ENCODE measurements at places on chromosomes 4 and X.

DNA sequence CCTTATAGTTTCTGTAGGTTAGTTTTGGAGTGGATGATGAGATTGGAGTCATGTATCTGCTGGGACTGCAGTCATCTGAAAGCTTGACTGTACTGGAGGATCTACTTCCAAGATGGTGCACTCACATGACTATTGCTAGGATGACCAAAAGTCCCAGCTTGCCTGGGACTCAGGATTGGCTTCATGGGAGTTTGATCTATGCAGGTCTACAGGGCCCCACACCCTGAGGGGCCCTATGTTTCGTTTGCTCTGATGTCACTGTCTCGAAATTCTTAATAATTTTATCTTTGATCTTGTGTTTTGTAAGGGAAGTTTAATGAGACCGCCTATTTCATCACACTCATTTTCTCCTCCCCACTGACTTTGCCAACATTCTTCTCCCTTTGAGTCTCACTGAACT, at the start of gene SMIM9:
SMIM9 (minus strand) TSS at position 101 of the 400 bp plus-strand sequence. CDS start 3,806 bp downstream, outside the sequence.
- no peak for ATAC-seq

- peak; percentile 99 for ATAC-seq
Observed at GRCh38 chr4:89226665-89227574, 80.7 kb downstream of the GPRIN3 start.

- no peak for ATAC-seq
Observed at GRCh38 chr4:77220828-77221613, 64.0 kb downstream of the CCNG2 start.

- peak; percentile 58 for ATAC-seq
Observed at GRCh38 chr4:150006197-150006596, 72.0 kb upstream of the DCLK2 start.

GRCh38 chr4:22695917-22696316, 3.2 kb downstream of the GBA3 start:
- no peak for ATAC-seq

- ATAC-seq: no peak
Observed at GRCh38 chr4:86582410-86582809, 11.7 kb upstream of the PTPN13 start.

DNA sequence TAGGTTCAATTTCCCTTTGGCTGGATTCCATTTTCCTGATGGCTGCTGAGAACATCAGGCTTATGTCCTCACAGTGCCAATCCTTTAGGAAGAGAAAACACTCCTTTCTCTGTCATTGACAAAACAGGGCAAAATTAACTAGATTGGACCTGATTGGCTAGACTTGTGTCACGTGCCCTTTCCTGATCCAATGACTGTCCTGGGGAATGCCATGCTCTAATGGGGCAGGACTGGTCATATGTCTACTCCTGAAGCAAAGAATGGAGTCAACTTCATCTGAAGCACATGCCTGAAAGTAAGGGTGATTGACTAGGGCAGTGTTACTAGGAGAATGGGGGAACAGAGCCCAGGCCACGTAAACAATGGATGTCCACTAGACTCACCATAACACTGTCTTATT, 220.4 kb downstream of the KDR start:
- no peak for ATAC-seq

- no peak for ATAC-seq
Observed at GRCh38 chrX:110315551-110315950, 2.3 kb downstream of the AMMECR1 start.

DNA sequence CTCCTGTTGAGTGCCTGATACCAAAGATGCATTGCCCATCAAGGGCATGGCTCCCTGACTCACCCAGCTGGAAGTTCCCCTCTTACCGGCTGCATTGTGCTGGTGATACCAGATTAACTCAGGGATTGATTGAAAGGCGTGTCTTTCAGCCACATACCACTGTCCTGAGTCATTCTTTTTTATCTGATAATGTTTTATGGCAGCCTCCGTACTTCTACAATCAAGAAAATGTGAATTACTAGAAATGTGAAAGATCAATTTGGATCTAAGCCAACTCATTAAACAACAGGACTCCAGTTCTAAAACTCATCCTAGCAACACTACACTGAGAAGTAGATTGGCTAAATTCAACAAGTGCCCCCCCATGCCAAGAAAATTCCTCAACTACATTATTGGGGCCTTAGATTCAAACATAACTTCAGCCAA, 40.0 kb downstream of the TXK start:
- ATAC-seq: peak; percentile 92

GRCh38 chr4:136687118-136687517, 845.2 kb downstream of the PCDH18 start:
- peak; percentile 54 for ATAC-seq

- no peak for ATAC-seq
Observed at GRCh38 chr4:138184886-138185285, 57.3 kb downstream of the SLC7A11 start.

- no peak for ATAC-seq
Observed at GRCh38 chr4:70239884-70240591, 2.4 kb upstream of the CSN3 start.

GRCh38 chr4:144645631-144646522, at the start of gene HHIP:
Gene HHIP, plus strand, starts transcription at chr4:144646156. Its CDS starts 520 bp downstream, at chr4:144646676.
- peak; percentile 82 for ATAC-seq

- no peak for ATAC-seq
Observed at GRCh38 chr4:103449296-103450023, 251.3 kb upstream of the CENPE start.

DNA sequence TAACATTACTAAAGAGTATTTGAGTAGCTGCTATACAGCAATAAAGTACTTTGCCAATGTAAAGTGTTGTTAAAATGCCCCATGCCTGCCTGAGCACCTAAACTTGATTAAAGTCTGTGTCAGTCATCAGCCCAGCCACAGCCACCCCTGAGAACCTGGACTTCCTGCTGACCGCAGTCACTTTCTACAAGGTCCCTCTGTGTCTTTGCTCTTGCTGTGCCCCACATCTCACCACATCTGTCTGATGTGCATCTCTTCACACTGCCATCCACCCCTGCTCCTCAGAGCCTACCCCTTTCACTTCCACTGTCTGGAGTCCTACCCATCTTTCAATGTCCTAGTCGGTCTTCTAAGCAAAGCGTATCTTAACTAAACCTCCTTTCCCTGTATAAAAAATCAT, 25.7 kb downstream of the ALPK1 start:
- ATAC-seq: no peak

- peak; percentile 91 for ATAC-seq
Observed at GRCh38 chrX:37905436-37906147, 58.2 kb upstream of the DYNLT3 start.

DNA sequence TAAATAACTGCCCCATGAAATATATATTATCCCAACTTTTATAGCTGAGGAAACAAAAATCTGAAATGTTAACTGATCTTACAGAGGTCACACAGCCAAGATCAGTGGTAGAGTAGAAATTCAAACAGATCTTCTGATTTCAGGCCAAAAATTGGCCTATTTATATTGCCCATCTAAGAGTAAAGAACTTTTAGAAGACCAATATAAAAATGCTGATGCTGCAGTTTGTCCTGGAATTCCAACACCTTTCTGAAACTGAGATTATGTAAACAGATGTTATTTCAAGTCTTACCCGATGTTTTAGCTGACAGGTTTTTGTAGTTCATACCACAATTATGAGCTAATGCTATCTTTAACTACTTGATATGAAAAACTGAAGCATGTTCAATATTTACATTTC, 51.1 kb downstream of the SPANXN3 start:
- ATAC-seq: no peak

- ATAC-seq: no peak
Observed at GRCh38 chr4:1614854-1615595, 69.1 kb downstream of the FAM53A start.

DNA sequence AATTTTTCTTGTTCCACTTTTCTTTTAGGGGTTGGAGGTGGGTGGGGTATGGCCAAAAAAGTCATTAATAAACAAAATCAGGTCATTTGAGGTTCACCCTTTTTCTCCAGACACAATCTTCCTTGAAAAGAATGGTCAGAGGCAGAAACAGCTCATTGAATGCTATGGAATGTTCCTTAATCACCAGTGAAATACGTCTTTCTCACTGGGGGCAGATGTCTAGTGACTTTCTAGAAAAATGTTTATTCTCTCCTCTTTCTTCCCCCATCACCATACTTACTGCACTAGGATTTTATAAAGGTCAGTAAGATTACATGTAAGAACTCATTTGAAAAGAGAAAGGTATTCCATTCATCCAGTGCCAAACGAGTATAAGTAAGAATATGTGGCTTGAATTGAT, 44.5 kb downstream of the MGST2 start:
- ATAC-seq: no peak

DNA sequence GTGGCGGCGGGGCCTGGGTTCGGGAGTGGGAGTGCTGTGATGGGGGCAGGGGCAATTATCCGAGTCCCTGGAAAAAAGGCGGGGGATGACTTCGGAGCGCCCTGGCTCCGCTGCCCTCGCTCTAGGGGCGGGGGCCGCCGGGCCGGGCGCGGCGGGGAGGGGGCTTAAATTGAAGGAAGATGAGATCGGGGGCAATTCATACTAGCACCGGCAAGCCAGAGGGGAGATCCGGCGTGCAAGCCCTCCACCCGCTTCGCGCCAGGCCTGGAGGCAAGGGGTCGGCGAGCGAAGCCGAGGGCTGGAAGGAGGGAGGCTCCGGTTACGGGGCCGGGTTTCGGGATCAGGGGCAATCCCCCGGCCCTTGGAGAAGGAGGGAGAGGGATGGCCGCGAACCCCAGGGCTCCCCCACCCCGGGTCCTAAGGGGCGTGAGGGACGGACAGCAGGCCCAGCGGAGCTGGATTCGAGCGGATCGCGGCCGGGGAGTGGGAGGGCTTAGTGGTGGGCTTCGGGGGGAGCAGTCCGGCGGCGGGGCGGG, 1.2 kb downstream of the BCORL1 start:
- no peak for ATAC-seq

DNA sequence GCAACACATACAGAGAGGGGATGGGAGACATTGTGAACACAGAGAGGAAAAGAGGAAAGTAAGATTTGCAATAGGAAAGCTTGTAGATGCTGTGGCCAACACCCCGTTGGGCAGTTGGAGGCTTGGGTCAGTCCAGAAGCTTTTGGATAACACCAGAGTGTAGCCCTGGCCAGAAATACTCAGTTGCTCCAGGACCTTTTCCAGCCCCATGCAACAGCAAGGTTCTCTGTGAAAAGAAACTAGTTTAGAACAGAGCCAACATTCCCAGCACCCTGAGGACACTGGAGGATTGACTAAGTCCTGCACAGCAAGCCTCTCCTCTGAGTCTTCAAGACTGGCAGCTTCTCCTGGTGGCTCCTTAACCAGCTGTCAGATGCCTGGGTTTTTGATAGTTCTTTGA, 27.9 kb upstream of the NAF1 start:
- ATAC-seq: no peak

- no peak for ATAC-seq
Observed at GRCh38 chr4:107991945-107992630, 2.4 kb downstream of the HADH start.

- no peak for ATAC-seq
Observed at GRCh38 chrX:53195401-53195800, 29.6 kb downstream of the KDM5C start.

- ATAC-seq: no peak
Observed at GRCh38 chrX:71922686-71923085, 12.0 kb downstream of the NHSL2 start.

- no peak for ATAC-seq
Observed at GRCh38 chrX:19704132-19704531, 183.3 kb downstream of the SH3KBP1 start.

DNA sequence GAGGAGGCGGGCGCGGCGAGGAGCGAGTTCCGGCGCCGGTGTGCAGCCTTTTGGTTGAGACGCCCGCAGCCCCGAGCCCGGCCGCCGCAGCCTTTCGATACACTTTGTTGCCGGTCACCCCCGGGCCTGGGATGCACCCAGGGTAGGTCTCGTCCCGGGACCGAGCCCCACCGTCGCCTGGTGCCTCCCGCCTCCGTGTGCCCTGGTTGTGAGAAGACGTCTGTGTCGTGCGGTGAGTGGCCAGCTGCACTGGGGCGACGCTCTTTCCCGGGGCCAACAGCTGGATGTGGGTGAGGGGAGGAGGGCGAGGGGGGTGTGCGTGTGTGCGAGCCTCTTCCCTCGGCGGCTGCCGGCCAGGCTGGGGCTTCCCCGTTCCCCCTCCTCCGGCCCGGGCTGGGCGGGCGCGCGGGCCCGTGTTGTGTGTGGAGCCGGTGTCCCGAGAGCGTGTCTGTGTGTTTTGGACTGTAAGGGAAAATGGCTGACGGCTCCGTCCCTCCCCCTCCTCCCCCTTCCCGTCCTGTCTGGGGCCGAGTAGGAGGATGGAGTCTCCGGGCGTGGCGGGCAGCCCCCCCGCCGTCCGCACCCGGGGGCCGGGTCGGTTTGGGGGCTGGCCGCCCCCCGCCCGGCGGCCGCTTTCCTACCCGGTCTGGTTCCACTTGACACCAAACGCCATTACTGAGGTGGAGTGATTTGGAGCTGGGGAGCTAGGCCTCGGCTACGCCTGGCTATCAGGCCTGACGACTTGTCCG, 807 bp downstream of the USP9X start:
- peak; percentile 59 for ATAC-seq

DNA sequence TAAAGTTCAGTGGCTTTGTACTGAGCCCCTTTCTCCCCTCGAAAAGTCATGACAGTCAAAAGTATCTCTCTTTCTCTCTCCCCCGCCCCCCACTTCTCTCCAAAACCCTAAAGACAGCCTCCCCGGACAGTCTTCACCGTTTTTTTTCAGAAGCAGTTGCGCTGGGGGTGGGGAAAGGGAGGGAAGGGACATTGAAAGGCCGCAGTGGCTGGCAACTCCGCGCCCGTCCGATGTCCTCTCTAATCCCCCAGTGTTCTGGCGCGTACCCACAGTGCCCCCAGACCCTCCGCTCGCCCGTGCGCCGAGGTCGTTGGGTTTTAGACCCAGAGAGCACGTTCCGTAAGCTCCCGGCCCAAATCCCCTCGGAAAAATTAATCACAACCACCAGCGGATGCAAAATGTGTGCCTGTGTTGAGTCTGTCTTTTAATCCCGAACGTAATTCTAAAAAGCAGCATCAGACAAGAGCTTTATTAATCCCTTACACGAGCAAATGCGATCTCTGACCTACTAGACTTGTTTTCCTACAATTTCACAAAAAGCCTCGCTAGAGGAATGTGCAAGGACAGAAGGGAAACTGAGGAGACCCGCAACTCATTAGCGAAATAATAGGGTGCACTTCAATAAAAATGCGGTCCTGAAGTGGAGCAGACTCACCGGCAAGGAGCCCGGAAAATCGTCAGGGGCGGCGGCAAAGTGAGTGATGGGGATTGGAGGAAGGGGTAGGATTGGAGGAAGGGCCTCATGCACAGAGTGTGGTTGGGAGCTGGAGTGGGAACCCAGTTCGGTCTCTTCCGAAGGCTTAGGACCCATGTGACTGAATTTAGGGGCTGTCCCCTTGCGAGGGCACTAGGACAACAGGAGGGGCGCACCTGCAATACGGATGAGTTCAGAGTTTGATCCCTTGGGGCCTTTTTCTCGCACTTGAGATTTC, 12.2 kb upstream of the PRDM8 start:
- ATAC-seq: peak; percentile 21

Data from SK-N-SH treated with all-trans-retinoic acid at 6 μM for 48 hours (cell line).